OCI-M1 (cell line): ENCODE measurements at places on chromosomes 16 and 17.

DNA sequence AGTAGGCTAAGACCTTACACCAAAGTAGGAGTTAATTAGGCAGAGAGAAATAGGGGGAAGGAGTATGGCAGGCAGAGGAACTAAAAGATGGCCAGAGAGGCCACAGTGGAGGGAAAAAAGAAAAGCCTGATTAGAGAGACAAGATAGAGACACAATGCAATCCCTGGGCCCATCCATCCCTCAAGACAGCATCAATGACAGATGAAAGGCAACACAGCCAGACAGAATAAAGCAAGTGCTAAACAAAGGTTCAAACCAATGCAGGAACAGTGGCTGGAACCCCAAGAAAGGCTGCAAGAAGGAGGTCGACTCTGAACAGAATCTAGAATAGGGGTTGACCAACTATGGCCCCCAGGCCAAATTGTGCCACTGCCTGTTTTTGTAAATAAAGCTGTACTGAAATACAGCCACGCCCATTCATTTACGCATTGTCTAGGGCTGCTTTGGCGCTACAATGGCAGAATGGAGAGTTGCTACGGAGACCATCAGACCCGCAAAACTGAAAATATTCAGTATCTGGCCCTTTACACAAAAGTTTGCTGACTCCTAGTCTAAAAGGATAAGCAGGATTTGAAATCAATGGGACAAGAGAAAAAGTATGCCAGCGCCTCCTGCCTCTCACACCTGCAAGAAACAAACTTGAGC is 473.3 kb upstream of the PSMD7 start:
- DNase-seq = no peak

GRCh38 chr16:4570688-4571321 is 14.7 kb downstream of the C16orf96 start:
- no peak for DNase-seq

DNA sequence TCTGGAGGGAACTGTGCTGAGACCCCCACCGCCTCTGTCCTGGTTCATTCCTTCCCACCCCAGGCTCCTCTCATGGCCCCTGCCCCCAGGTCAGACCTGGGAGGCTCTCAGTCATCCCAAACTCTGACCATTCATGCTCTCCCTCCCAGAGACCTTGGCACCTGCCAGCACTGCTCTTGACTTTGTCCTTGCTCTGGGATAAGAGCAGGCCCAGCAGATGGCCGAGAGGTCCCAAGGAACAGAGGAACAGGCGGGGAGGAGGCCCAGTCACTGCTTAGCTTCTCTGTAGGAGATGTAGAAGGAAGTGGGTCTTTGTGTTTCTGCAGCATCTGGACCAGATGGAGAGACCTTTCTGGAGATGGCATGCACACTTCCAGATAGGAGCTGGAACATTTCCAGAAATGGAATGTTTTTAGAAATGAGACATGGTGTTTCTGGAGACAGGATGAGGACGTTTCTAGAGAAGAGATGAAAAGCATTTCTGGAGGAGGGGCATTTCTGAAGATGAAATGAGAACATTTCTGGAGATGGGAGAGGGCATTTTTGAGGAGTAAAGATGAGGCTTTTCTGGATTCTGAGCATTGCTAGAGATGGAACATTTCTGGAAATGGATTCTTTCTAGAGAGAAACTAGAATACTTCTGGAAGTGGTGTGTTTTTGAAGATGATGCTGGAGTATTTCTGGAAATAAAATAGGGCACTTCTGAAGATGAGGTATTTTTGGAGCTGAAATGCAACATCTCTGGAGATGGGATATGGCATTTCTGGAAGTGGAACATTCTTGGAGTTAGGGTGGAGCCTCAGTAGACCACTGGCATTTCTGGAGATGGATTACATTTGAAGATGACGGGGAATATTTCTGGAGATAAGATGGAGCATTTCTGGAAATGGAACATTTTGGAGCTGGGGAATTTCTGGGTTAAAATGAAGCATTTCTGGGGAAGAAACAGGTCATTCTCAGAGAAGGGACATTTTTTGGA is 55.2 kb downstream of the RAI1 start:
- no peak for DNase-seq

DNA sequence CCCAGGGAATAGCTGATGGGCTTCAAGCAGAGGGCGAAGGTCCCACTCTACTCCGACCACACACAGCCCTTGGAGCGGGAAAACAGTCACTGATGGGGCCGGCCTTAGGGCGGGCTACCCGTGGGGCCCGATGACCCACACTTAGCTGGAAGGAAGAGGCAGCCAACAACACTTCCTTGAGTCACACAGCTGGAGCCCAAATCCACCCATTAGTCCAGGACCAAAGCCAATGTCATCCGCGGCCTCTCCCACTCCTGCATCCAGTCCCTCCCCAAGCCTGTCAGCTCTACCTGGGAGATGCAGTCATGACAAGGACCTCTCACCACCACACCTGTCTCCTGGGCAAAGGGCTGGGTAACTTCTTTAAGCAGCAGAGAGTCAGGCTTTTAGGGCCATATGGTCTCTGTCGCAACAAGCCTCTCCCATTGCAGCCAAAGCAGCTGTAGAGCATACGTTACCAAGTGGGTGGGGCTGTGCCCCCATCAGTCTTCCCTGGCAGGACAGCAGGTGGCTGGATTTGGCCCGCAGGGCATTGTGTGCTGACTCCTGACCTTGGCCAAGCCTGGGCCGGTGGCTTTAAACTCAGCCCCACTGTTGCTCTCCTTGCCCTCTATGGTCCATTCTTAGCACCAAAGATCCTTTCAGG is 110.7 kb downstream of the SOCS1 start:
- DNase-seq = no peak

DNA sequence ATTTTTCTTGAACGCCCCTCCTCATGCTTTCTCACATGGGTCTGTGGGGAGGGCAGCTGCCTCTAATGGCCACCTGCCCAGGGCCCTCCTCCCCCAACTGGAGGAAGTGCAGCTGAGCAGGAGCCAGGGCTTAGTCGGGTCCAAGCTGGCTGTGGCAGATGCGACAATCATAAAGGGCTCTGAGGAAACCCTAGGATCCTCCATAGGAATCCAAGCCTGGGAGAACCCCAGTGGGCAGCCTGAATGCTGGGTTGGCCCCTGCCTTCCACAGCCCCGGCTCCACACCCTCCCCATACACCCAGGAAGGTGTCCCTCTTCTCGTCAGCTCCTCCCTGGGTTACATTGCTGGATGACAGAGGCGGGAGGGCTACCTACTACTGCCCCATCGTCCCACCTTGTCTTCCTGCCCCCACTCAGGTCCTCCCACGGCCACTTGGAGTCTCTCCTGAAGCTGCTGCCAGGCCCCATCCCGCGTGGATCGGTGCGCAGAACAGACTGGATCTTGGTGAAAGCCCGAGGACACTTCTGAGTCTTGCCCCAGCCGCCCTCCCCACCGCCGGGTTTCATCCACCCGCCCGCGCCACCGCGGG is 15.6 kb upstream of the CBFB start:
- DNase-seq = no peak

GRCh38 chr17:78345791-78346494 is 13.9 kb downstream of the SOCS3 start:
- no peak for DNase-seq
